ENCODE measurements at places on chromosomes 1 and 21.

GRCh38 chr1:43327549-43328292 is 9.9 kb upstream of the MPL start:
- no peak for DNase-seq

GRCh38 chr1:174322202-174322862 is 125.4 kb upstream of the GPR52 start:
- DNase-seq: no peak

- DNase-seq: peak; percentile 69
Observed at GRCh38 chr1:244863491-244864252, 671 bp downstream of the HNRNPU start.

DNA sequence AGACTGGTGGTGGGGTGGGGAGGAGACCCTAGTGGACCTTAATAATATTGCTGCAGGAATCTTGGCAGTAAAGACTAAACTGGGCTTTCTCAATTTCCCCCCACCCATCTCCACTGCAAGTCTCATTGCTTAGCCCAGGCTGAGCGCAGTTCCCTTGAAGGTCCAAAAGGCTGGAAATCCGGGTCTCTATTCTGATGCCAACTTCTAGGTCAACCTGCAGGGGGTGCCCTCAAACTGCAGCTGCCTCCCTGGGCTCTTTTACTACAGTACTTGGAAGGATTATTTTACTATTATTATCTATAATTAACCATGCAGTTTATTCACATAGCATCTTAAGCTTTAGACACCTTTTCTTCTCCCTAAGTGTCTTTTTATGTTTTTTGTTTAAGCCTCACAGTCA is 85.4 kb upstream of the WARS2 start:
- no peak for DNase-seq

DNA sequence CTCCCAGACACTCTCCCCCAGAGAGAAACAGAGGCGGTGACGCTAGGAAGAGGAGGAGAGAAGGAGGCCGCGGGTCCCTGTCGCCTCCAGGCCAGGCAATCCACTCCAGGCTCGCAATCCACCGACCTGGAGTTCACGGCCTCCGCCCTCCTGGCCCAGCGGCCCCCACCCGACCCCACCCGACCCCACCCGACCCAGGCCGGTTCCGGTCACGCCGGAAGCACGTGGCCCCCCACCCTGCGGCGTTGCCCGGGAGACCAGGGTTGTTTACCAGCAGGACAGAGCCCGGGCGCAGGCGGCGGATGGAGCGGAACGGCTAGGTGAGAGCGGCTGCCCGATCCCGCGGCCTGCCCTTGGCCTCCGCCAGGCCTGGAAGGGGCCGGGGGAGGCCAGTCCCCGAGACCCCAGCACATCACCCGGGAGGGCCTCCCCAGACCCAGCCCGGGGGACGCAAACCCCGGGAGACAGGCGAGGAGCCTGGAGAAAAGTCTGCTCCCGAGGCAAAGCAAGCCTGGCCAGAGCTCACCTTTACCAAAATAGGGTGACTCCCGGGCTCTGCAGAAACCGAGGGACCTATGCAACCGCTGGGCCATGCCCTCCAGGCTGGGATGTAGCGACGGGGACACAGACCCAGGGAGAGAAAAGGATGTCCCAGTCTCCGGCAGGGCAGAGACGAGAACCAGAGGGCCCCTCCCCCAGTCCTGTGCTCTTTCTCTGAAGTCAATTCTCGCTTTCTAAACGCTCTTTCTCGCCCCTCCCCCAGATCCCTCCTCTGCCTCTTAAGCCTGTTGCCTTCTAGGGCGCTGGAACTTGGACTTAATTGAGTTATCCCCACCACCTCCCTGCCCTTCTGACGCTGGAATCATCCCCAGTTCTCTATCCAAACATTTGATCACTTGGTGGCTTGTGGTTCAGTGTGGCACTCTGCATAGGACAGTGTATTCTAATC is at the start of the genes PLA2G2C and UBXN10:
TSS of gene PLA2G2C (minus strand) at position 685 of the 949 bp plus-strand sequence. CDS start 9,155 bp downstream, outside the sequence.
TSS of gene UBXN10 (plus strand) at position 263 of the 949 bp plus-strand sequence. CDS start 4,466 bp downstream, outside the sequence.
- DNase-seq: peak; percentile 80

DNA sequence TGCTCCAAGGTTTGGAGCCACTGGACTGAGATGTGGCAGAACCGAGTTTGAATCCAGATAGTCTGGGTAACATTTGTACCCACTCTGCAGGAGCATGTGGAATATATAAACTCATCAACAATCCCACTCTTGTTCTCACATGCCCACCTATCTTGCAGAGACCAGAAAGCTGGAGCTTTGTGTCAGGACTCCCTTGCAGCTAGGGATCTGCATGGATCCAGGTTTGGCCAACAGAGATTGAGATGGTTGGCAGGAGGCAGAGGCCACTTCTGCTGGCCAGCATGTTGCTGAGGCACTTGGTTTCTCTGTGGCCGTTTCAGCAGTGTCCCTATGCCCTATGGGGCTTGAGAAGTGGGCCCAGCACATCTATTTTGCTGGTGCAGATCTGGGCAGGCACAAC is 208.3 kb downstream of the KAZN start:
- no peak for DNase-seq

DNA sequence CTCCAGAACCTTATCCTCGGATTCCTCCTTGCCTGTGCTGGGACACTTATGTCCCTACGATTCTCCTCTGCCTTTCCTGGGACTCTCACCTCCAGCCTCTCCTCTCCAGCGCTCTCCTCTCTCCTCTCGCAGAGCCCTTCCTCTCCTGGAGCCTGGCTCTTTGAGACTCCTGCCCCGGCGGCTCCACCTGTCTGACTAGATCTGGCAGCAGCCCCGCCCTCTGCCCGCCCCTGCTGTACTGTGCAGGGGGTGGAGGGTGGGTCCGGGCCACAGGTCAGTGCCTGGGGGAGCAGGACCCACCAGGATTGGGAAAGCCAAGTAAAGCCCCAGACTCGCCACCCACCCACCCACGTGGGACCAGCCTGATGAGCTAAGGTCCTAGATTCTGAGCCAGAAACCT is 1.6 kb downstream of the ELOVL1 start:
- DNase-seq: peak; percentile 35

GRCh38 chr21:44374601-44375280 is 21.3 kb downstream of the TRPM2 start:
- no peak for DNase-seq

DNA sequence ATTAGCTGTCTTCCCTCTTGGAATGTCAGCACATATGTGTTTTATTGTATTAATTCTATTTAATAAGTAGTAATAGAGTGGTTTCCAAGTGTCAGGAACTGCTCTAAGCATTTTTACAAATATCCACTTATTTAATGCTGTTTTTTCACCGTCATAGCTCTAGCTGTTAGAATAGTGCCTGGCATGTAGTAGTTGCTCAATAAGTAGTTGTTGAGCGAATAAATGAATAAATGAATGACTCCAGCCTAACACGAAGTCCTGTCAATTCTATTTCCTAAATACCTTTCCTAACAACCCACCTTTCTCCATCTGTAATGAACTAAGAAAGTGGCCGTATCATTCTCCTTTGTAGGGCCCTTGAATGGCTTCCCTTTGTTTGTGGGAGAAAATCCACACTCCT is 312.5 kb downstream of the DISC1 start:
- no peak for DNase-seq

DNA sequence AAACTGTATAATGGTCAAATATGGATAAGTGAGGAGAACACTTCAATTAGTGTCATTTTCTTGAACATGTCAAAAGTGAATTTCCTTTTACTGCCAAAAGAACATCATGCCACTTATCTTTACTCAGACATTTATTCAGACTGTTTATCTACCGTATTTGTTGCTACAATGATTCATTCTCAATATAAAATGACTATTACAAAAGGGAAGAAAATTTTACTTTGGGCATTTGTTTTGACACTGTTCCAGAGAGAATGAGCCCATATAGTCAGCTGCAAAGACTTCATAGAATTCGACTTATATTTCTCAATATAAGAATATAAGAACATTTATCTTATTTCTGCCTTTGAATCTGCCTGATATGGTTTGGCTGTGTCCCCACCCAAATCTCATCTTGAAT is 1699.1 kb downstream of the BRINP3 start:
- DNase-seq: no peak

DNA sequence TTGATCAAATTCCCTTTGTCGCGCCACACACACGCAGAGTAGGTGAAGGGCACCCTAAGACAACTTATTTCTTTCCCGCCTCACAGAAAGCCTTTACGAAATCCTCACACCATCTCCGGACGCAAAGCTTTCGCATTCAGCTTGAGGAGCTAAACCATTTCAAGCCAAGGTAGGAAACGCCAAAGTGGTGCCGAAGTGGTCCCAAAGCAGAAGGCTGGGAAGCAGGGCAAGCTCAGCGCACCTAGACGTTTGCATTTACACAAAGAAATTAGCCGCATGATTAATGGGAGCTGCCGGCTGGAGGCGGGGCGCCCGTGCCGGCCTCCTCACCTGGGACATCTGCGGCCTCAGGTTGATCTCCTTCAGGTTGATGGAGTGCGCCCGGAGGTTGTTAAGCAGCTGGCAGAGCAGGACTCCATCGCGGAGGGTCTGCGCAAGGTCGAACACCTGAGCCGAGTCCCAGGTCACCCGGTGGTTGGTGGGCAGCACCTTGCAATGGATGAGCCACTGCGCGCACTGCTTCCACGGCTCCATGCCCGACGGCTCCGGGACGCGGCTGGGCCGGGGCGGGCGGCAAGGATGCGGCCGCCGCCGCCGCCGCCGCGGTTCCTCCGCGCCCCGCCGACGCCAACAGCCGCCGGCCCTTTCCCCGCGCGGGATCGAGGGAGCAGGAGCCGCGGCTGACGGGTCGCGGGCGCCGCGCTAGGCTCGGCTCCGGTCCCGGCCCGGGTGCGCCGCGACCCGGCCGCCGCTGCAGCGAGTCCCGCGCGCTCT is 457 bp downstream of the VAV3 start:
- no peak for DNase-seq

DNA sequence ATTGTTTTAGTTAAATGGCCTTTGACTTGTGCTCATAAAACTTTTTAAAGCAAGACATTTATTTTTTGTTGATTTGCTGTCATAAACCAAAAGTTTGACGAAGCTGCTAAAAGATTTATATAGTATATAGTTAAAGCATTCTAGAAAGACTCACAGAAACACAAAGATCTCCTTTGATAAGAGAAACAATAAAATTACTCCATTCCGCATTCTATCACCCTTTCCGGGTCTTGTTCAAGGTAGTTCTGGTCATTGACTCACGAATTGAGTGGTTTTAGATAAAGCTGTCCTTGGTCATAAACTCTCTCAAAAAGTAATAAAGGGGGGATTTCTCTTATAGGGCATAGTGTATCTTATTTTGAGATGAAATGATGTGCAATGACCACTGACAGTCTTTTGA is 1010.5 kb upstream of the NCAM2 start:
- no peak for DNase-seq

- peak; percentile 12 for DNase-seq
Observed at GRCh38 chr1:228030451-228031201, 23.8 kb downstream of the WNT3A start.

DNA sequence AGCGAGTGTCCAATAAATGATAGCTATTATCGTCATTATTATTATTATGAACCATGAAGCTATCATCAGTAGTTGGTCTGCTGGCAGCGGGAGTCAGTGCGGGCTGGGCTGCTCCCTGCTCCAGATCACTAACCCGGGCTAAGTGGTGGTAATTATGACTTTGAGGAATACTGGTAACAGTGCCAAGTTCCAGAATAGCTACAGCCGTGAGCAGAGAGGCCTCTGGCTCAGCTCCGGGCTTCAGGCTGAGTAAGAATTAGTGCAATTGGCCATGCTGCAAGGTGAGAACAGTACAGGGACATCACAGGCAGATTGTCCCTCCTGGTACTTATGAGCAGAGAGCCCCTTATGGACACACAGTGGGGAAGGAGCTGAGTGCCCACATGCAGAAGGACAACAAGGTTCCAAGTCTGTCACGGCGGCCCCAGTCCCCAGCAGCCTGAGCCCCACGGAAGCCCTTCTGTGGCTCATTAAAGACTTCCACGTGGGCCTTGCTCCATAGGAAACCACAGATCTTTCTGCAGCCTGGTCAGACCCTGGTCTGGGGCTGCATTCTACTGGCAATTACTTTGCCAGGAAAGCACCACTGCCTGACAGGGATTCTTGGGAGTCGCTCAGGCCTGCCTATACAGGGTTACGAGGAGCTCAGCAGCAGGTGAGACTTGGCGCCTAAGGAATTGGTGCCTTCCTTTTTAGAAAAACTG is 235.1 kb downstream of the RRAGC start:
- DNase-seq: peak; percentile 68

DNA sequence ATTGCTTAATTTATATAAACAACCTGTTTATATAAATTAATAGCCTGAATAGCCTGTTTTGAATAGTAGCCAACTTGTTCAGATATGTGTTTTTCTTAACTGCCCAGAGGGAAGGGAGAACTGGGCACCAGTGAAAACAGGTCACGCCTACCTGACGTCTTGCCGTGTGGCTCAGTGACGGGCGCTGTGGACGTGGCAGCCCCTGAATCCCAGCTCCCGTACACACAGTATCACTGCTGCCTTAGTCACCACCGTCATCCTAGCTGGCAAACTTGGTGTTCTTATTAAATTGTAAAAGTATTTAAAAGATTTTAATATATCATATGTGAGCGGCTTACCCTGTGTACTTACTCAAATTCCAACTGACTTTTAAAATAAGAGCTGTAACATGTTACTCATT is 35.4 kb upstream of the TRAPPC10 start:
- DNase-seq: no peak

DNA sequence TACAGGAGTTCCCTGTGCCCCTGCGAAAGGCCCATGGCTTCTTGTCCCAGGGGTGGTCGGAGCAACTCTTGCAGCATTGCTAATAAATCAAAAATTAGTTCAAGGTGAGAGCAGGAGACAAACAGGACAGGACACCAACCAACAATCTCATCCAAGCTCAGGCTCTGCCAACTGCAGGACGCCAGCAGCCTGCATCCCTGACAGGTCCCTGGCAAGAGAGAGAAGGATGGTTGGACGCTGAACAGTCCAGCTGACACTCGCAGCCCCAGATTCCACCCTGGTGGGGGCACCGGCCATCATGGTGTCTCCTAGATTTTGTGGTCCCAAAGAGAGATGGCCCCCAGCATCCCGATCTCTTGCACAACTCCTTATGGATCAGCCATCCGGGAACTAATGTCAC is 142.1 kb upstream of the VAMP3 start:
- DNase-seq: no peak

GRCh38 chr1:110148961-110149360 is 1.3 kb upstream of the SLC6A17 start:
- DNase-seq: no peak

GRCh38 chr1:23029337-23029736 is 10.1 kb downstream of the KDM1A start:
- no peak for DNase-seq

DNA sequence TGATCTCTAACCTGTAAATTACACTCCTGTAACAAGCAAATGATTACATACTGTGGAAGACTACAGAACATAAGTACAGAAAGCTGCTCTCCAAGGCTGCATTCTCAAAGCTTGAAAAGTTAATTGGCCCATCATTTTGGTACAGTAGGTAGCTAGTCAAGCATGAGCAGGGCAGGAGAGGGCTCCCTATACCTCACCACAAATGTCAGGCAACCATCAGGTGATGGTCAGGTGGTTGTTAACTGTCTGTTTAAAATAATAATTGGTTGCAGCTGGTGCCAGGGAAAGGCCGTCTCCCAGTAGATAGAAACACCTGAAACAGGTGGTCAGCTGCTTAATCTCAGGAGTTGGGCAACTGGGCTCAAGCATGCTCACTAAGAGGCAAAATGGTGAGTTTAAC is 13.1 kb upstream of the SLC1A7 start:
- DNase-seq: no peak

GRCh38 chr1:77273891-77274290 is 7.9 kb upstream of the AK5 start:
- DNase-seq: no peak

- DNase-seq: no peak
Observed at GRCh38 chr1:182684116-182684828, at the start of gene RGS8. TSS of gene RGS8 (minus strand) at chr1:182684587. CDS start at chr1:182669649, 14,938 bp downstream.

- no peak for DNase-seq
Observed at GRCh38 chr1:2967881-2968280, 53.4 kb upstream of the ACTRT2 start.

Data from left ventricle myocardium superior (tissue), 1 donor.